Sigmoid colon (tissue), 7 donors: ENCODE measurements at places on chromosomes 5 and 9. TPM values are rescaled to one million over a fixed set of nuclear protein-coding genes. Genes with fewer than 3 reads are reported as not detected.

Gene SLC34A1
- total RNA-seq: not detected

Gene RAB3C
- total RNA-seq: 6.7 TPM

Gene QRFP
- total RNA-seq: not detected

Gene SCGB3A2
- total RNA-seq: not detected

Gene SSBP2
- total RNA-seq: 80.3 TPM

Gene CXCL14
- 2.2 TPM for total RNA-seq

Gene GPR150
- not detected for total RNA-seq

Gene HMCN2
- total RNA-seq: 58.1 TPM

Gene PDZD2
- 11.7 TPM for total RNA-seq

Gene SPINK6
- not detected for total RNA-seq

Gene LRRC19
- total RNA-seq: not detected

Gene LRRC14B
- total RNA-seq: not detected

Gene LSM11
- 15.5 TPM for total RNA-seq

Gene UNC13B
- total RNA-seq: 20.5 TPM

Gene ACTBL2
- total RNA-seq: not detected

Gene CCL27
- total RNA-seq: not detected

Gene SLC28A3
- not detected for total RNA-seq

Gene INSYN2B
- total RNA-seq: 0.27 TPM

Gene DOLK
- total RNA-seq: 8.9 TPM

Gene MVB12B
- total RNA-seq: 14.4 TPM

Gene PTPN3
- total RNA-seq: 1.7 TPM

Gene ANKRD18B
- not detected for total RNA-seq

Gene GPX3
- total RNA-seq: 616 TPM

Gene PCDHA1
- not detected for total RNA-seq

Gene RETREG1
- 12.4 TPM for total RNA-seq

Gene PHYHD1
- 15.5 TPM for total RNA-seq

Gene CBY3
- not detected for total RNA-seq

Gene OMD
- 6.5 TPM for total RNA-seq

Gene XRCC4
- total RNA-seq: 7.6 TPM

Gene GPX8
- 15.6 TPM for total RNA-seq

Gene PLCXD3
- total RNA-seq: 1.8 TPM

Gene PCDHGB3
- 16.1 TPM for total RNA-seq

Gene GDA
- 0.27 TPM for total RNA-seq

Gene LCN1
- not detected for total RNA-seq

Gene PIP5KL1
- total RNA-seq: 2.9 TPM

Gene LHX6
- total RNA-seq: 4.7 TPM

Gene NSUN2
- 29.3 TPM for total RNA-seq

Gene IL4
- not detected for total RNA-seq

Gene PTGES
- total RNA-seq: 3.9 TPM

Gene LRSAM1
- 28.5 TPM for total RNA-seq

Gene BTNL9
- total RNA-seq: 9.2 TPM

Gene ZBED3
- 7.7 TPM for total RNA-seq

Gene OBP2B
- total RNA-seq: not detected

Gene NR6A1
- 3.0 TPM for total RNA-seq

Gene LCN15
- total RNA-seq: not detected

Gene TERT
- total RNA-seq: not detected

Gene ENHO
- 2.5 TPM for total RNA-seq

Gene ZFP2
- total RNA-seq: 5.4 TPM
